ENCODE measurements at places on chromosomes 1 and 21. TPM values are rescaled to one million over a fixed set of nuclear protein-coding genes. Genes with fewer than 3 reads are reported as not detected.

DNA sequence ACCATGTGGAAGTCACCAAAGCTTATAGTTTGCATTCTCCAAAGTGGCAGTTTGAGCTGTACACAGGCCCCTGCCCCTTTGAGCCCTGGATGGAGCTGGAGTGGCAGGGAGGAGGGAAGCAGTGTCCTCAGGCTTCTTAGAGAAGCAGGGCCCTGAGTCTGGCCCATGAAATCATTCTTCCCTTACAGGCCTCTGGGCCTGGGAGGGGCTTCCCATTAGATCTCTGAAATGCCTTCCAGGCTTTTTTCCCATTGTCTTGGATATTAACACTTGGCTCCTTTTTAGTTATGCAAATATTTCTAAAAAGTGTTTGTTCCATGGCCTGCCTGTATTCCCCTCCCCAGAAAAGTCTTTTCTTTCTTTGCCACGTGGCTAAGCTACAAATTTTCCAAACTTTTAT, 10.0 kb upstream of the TRIM67 start:
- DNase-seq, result no peak

DNA sequence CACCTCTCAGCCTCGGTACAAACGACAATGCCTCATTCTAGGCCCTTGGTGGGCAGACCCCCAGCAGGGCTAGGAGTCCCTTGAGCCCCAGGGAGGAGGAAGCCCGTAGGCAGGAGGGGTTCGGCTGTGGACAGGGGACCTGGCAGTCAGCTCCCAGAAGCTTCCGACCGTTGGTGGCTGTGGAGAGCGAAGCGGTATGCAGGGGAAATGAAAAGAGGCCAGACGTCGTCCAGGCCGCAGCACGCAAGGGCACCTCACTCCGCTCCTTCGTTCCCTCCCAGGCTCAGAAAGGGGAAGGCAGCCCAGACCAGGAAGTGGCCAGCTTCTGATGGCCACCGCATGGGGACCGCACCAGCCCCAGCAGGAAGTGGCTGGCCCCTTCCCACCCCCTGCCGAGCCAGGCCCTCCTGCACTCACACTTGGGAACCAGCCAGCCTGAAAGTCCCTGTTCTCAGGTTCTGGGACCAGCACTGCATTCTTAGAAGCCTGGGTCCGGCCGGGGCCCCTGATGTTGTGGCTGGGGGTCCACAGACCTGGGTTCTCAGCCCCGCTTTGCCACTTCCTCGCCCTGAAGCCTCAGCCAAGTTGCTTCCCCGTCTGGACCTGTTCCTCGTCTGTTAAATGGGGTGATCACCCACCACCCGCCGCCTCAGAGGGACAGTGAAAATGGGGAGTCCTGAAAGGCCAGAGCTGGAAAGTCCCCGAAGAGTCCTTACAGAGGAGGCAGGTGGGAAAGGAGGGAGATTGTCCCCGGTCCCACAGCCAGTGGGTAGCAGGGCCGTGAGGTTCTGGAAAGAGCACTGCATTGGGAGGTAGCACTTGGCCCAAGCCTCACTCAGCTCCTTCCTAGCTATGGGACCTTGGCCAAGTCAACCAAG, 104.0 kb upstream of the RUNX3 start:
- DNase-seq, result no peak

RHEX gene
- not detected for total RNA-seq

DNA sequence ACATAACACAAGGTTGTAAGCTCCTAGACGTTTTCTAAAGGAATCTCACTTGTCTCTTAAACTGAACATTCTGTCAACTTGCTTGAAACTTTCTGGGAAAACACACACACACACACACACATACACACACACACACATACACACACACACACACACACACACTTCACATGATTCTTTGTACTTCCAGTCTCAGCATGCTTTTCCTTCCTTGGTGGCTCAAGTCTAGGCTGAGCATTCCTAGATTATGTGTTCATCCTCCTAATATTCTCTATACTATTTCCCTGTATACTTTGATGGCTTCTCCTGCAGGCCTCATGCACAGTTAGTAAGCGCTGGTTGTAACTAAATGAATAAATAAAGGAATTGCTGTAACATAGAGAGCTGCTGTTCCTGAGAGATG, 372.1 kb downstream of the PTPRC start:
- no peak for DNase-seq

DNA sequence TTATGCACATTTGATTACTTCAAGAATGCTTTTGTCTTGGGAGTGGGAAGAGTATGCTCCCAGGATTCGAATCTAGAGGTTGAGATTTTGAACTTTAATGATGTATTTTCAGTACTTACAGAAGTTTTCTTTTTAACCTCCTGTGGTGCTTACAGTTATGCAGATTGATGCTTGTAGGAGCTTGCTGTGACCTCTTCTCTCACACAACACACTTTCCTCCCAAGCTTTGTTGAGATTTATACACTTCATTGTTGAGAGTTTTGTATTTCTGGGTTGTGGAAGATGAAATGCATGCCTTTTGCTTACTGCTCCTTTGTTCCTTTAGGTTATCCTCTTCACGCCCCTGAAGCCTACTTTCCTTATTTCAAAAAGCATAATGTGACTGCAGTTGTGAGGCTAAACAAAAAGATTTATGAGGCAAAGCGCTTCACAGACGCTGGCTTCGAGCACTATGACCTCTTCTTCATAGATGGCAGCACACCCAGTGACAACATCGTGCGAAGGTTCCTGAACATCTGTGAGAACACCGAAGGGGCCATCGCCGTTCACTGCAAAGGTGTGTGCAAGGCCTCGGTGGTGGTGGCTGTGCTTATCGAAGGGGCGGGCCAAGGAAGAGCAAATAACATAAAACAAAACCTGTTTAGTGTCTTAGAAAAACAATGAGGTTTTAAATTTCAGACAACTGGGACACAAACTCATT, 75.5 kb upstream of the GPR88 start:
- no peak for DNase-seq

CCDC30 gene
- total RNA-seq, result 0.44 TPM

LCA5L gene
- 0.81 TPM for total RNA-seq

GJA8 gene
- not detected for total RNA-seq

NTMT2 gene
- total RNA-seq, result not detected
